ENCODE measurements at places on chromosomes 11 and 22.

DNA sequence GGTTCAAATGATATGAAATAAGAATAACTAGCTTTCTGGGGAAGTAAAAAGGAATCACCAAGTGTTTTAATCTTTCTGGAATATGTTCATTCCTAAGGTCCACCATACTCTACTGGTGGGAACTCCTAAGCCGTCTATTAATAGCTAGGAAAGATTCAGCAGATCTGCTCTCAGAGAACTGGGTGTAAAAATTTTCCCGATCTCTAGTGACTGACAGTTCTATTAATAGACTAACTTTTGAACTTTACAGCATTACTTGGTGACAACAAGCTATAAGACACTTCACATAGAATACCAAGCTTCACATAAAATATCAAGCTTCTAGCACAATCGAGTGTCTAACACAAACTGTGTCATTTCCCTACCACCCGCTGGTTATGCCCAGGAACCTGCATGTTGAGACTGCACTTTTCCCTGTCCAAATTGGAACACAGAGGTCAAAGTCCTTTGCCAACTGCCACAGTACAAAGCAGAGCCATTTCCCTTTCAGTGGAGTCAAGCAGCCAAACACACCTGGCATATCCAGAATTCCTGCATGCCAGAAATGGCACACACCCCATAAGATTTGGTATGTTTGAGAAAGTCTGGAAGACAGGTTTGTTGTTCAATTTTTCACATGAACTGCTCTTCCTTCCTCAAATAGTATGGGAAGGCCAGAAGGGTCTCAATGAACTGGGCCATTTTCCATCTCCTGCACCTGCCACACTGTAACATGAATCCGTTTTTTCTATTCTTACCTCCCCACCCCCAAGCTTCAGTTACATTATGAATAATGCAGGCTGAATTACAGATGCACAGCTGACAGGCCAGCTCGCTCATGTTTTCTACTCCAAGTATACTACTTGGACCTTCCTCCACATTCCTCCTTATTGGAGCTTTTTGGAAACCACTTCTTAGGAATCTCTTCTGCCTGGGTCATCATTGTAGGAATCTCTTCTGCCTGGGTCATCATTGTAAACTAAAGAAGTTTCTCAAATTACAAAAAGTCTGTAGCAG lies 3.7 kb downstream of the OSBP start:
- DNase-seq, result peak; percentile 82

DNA sequence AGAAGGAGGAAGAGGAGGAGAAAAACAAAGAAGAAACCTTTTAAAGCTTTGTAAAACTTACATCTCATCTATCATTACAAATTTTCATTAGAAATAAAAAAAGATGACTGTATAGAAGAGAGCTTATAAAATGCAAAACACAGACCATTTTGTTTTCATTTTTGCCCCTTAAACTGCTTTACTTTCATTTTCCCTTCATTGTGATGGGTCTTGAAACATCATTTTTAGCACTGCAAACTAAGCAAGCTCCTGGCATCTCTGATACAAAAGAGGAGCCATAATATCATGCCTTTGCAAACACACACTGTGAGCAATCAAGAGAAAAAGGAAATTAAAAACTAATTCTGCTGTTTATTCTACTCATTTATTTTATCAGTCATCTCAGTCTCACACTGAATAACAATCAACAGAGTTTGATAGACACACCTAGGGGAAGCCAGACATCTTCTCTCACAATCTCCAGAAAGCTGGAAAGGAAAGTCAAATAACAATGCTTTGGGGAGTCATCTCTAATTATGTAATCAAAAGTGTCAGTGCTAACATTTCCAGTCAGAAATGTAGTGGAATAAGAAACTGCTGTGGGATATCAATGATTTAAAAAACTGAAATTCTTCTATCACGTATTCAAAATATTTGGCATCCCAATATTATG lies 467.7 kb upstream of the FAT3 start:
- DNase-seq, result no peak

DNA sequence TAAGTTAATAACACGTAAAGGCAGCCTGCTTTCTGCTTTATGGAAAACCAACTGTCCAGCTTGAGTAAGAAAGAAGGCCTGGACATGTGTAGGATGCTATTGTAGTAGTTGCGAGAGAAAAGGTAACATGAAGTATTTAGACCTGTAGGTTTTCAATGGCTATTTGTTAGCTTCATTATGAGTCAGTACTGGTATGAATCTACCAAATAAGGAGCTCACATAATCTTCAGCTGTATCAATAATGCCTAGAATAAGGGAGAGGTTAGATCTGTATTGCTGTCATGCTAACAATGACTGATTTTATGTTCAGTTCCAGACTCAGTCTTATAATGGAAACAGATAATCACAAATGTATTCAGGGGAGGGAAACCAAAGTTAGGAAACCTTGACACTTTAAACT lies 550.3 kb downstream of the CNTN5 start:
- DNase-seq, result no peak

DNA sequence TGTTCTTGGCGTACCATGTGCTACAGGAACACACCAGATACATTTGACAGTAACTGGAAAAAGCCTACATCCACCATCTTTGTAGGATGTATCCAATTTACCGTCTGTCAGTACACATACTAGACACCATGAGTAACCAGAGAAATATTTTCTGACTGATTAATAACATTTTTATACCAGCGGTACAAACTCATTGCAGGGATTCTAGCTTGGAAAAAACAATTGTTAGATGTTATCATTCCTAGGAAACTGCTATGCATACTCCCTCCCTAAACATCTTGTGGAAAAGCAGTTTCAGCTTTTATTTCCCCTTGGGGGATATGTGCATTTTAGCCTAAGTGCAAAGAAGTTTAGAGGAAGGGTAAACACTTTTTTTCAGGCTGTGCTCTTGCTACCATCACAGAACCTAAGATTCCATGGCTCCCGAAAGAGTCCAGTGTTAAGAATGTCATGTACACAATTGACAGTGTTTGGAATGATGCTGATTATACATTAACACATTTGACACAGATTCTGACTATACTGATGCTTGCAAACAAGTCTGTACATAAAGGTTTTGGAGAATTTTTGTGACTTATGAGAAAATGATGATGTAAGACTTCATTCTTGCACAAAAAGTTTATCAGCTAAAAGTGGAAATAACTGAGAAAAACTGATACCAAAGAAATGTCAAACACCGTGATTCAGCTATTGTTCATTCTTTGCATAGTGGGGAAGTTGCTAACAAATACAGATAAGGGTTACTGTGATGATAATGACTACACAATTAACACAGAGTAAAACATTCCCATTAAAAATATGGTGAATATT lies 23.7 kb downstream of the NCF4 start:
- no peak for DNase-seq

DNA sequence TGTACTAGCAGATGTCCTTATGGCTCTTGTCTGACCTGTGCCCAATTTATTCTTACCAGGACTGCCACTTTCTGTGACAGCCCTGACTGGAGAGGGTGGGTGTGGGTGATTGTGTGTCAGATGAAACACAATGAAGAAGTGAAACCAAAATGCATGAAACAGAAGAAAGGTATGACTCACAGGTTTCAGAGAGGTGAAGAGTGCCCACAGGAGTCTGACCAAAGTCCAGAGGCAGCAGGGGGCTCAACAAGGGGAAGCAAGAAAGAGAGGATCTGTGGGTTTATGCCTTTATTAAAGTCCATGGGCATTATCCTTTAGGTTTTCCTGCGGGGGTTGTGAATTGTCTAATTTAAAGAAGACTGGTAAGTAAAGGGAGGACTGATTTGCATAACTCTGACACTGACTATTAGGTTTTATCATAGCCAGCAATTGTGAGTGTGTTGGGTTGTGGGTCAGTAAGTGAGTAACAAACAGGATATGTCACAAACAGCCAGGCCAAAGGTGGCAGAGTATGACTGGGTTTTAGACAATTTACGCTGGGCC lies 3.9 kb upstream of the OR4C6 start:
- no peak for DNase-seq

- DNase-seq, result no peak
Observed at GRCh38 chr11:79822766-79823165, 381.9 kb upstream of the TENM4 start.

DNA sequence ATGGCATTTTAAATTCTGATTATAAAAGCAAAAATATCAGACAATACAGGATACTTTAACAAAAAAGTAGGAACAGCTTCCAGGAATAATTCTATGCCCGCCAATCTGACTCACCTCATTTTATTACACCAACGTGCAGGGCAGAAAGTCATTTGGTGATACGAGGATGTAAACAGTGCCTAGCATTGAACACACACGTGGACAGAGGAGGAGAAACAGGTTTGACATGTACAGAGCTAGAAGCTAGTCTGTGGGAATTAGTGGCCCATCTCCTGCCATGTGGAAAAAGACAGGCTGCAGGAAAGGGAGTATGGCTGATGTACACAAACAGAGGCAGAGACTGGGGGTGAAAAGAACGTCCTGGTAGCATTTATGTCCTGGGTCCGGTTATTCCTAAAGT lies 9.0 kb upstream of the SPINDOC start:
- no peak for DNase-seq

Data from left lobe of liver (tissue), 2 donors.